Hypothalamus (tissue), 51 donors: ENCODE measurements at places on chromosomes 11 and 22.

GRCh38 chr11:18958221-18958910 is 19.2 kb upstream of the MRGPRX1 start:
- no peak for DNase-seq

DNA sequence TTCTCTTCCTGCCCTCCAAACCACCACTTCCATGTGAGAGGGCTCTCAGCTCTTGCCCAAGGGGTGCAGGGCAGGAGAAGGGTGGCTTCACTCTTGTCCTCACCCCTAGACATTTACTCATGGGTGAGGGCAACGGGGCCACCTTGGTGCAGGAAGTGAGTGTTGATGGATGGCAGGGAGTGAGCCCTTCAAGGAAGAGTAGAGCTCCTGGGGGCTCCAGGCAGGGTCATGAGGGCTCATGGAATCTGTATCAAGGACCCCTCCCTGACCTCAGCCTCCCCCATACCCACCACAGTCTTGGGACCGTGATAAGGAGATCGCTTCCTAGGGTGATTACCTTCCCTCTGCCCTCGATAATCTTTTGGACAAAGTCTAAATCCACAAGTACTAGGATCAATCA is 37.8 kb downstream of the TSPAN18 start:
- DNase-seq, result no peak

GRCh38 chr11:121318848-121319834 is 26.6 kb downstream of the SC5D start:
- no peak for DNase-seq

- no peak for DNase-seq
Measured at GRCh38 chr11:113472471-113472870, 2.7 kb downstream of the DRD2 start.

DNA sequence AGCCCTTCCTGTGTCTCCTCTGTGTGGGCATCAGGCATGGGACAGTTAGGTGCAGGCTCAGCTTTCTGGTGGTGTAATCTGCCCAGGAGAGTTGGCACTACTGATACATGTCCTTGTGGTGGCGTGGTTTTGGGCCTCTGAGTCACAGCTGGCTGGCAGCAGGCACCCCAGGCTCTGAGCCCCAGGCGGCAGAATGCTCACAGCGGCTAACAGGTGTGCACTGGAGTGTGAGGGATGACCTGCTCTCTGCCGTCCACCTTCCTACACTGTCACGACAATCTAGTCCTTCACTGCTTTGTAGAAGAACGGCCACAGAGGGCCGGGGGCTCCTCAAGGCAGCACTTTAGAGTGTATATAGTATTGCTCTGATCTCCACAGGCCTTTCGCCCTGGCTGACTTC is 100.3 kb upstream of the PITPNB start:
- no peak for DNase-seq

DNA sequence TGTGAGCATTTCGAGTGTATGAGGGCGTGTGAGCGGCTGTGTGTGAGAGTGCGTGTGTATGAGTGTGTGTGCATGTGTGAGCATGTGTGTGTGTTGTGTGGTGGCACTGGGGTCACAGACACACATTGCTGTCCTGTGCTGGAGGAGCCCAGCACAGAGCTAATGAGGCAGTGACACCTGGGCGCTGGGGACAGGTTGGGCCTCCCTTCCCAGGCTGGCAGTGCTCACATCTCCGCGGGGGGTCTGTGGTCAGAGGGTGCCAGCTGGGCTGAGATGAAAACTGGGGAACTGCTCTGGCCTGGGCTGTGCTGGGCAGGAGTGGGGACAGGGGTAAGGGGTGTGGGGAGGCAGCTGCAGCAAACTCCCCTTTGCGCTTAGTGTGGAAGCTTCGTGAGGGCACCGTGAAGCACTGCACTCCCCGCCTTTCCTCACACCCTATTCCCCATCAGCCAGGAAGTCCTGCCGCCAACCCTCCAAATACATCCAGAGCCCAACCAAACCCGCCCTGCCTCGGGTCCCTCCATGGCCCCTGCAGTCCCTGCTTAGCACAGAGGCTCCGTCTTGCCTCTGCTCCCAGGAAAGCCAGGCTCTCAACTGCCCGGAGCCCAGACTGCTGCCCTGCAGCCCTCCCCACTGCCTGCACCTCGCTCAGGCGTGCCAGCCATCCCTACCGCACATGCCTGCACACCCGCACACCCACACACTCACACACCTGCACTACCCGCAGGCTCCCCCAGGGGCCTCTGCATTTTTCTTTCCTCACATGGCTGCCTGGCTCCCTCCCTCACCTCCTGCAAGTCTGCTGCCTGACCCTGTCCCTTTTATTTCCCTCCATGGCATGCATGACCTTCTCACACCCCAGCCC is 62.0 kb upstream of the THY1 start:
- no peak for DNase-seq

- DNase-seq, result no peak
Measured at GRCh38 chr11:120660024-120660565, 148.5 kb downstream of the GRIK4 start.

DNA sequence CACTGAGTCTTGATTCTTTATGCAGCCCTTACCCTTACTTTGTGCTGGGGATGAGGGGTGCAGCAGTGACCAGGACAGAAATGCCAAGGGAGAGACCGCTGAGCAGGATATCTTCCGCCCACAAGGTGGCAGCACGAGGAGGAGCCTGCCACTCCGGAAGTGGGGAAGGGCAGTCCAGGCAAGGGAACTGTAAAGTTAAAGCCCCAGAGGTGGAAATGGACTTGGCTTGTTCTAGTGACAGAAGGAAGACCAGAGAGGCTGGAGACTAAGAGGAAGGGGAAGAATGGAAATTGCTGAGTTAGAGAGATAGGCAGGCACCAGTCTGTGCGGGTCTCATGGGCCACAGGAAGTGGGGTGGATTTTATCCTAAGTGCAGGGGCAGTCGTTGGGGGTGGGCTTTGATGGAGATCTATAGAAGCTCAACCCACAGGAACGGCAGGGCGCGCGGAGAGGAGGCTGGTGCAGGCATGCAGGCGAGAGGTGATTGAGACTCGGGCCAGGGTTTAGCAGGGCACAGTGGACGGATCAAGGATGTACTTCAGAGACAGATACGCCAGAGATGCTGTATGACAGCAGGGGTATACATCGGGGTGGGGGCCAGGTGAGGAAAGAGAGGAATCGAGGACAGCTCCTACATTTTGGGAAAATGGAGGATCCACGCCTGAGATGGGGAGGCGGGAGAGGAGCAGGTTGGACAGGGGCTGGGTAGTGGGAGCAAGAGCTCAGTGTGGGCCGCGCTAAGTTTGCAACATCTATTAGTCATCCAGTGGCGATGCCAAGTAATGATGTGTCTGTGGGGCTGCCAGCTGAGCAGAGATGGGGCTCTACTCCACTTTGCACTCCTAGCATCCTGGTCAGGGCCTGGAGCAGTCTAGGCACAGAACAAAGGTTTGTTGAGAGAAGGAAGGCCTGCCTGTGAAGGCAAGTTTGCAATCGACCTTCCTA is 3.3 kb upstream of the GRK2 start:
- peak; percentile 78 for DNase-seq

DNA sequence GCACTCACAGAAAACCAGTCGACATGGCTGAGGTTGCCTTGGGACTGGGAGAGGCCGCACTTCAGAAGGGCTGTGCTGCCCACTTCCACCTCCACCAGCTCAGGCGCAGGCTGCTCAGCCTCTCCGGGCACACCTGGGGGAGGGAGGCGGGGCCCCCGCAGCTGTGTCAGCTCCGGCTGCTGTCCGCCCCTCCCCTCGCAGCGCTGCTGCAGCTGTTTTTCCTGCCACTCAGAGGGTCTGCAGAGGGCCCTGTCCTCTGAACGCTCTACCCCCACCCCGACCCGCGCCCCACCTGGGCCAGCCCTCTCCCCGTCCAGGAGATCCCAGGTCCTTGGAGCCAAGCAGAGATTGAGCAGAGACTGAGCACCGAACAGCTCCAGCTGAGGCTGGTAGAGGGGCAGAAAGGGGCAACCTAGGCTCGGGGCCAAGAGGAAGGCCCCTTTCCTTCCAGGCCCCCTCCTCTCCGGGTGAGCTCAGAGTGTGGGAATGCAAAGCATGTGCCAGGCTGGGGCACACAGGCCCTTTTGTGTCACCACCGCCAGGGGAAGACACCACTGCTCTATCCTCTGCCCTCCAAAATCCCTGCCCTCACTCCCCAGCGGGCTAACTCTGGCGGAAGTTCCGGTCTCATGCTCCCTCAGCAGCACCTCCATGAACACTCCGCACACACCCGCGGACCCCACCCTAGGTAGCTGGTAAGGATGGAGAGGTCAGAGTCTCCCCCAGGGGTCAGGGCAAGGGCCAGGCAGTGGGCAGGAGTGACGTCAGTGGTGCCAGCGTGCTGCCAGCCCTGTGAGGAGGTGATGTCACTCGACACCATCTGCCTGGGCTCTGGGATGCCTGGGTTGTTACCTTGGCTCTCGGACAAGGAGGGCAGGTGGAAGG is 1.6 kb downstream of the MCAM start:
- DNase-seq, result peak; percentile 78

DNA sequence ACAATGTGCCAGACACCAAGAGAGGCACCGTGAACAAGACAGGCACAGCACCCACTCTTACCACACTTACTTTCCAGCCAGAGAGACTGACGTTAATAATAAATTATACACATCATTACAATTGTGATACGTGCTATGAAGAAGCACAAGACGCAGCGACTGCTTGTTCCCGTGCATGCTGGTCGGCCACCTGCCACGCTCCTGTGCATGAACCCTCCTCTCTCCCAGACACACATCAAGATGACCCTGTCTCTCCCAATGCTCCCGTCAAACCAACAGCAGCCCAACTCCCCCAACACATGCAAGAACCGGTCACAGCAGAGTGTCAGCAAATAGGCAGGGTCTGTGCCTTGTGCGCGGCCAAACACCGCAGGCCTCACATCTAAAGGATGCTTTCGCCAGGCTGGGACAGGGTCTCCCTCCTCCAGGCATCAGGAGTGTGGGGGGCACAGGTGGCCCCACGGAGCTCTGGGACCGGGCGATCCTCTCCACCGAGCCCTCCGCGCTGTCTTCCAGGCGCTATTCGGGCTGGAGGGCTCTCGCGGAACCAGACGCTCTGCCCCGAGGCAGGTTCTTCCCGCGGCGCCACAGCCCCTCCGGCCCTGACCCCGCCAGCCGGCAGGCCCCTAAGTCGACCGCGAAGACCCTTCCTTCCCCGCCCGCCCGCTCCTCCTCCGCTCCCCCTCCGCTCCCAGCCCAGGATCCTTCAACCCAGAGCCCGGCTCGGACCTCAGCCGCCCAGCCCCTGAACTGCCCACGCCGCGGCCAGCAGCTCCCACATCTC is 533 bp downstream of the SERGEF start:
- peak; percentile 41 for DNase-seq

DNA sequence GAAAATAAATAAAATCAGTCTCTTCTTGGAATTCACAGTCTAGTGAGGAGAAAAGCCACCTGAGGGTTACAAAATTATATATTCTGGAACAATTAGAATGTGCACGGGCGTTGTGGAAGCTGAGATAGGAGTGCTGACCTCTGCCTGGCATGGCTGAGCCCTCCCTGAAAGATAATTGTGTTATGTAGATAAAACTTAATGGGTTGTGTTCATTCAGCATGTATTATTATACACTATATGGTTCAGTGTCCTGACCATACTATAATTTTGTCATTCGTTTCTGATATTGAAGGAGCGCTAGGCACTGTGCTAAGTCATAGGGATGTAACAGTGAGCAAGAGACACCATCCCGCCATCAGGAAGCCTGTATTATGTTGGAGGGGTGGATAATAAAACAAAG is 3.7 kb downstream of the ACAT1 start:
- DNase-seq, result no peak

DNA sequence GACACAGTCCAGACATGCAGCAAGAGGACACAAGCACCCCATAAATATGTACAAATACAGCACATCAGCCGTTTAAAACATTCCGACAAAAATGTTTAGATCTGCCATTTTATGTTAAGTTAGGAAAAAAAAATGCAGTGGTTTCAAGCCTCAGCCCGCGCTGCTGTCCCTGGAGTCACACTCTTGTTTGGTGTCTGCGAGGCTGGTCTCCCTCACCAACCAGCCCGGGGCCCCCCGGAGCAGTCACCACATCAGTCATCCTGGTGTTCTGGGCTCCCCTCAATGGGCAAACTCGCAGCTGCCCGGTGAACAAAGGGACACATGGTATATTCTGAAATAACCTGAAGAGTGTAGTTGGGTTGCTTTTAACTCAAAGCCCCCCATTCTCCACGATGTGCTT is 1022.2 kb downstream of the BRD1 start:
- no peak for DNase-seq
